ENCODE measurements at places on chromosomes 7 and 10. TPM values are rescaled to one million over a fixed set of nuclear protein-coding genes. Genes with fewer than 3 reads are reported as not detected.

- DNase-seq, result no peak
- H3K36me3 ChIP-seq, result no peaks in the 10 kb centered on the region
- H3K27ac ChIP-seq, result no peak within 1 kb of the TSS
- H3K27me3 ChIP-seq, result peaks cover 7% of the 10 kb centered on the region
- H3K4me1 ChIP-seq, result peaks cover 2% of the 10 kb centered on the region
- no peak within 1 kb of the TSS for H3K4me3 ChIP-seq
Observed at GRCh38 chr10:49610114-49610457, at the start of gene SLC18A3. SLC18A3 (plus strand) TSS chr10:49610310; CDS start chr10:49610741, 431 bp downstream.

DNA sequence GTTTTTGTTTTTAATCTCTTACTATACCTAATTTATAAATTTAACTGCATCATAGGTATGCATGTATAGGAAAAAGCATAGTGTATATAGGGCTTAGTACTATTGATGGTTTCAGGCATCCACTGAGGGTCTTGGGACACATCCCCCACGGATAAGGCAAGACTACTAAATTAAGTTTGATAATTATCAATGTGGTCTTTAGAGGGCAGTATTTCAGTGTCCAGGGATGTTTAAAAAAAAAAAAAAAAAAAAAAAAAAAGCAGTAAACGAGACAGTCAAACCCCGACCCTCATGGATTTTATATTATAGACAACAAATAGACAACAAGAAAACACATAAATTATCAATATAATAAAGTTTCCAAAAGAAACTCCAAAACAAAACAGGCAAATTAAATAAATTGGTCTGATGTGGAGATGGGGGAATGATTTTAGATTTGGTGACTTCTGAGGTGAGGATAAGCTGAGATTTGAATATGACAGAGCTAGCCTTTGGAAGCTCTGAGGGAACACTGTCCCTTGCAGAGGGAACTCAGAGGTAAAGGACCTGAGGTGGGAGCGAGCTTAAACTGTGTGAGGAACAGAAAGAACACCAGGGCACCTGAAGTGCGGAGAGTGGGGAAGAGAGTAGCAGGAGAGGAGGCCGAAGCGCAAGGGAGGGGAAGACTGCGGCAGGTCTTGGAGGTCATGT is 14.8 kb downstream of the ACSM6 start:
- H3K4me1 ChIP-seq, result no peaks in the 10 kb centered on the region
- H3K36me3 ChIP-seq, result no peaks in the 10 kb centered on the region
- no peak for DNase-seq
- H3K4me3 ChIP-seq, result no peak overlapping the region
- no peak overlapping the region for H3K27ac ChIP-seq
- no peaks in the 10 kb centered on the region for H3K27me3 ChIP-seq

DNA sequence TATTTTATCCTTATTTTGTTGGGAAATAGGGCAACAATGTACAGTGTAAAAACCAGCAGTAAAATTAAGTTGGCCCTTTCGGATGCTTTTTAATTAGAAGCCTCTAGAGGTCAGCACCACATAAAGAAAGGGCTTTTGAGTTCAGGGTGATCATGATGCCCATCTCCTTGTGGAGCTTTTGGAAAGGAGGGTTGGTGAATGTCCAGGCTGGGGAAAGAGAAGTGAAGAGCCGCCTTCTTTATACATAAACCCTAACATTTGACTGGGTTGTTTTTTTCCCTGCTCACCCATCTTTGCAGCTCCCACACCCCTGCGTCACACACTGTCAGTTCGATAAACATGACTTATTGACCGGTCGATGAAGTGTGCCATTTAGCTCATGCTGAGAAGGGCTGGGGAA is 29.8 kb downstream of the MTURN start:
- no peak for DNase-seq
- H3K27me3 ChIP-seq, result no peaks in the 10 kb centered on the region
- H3K27ac ChIP-seq, result no peak overlapping the region
- no peak overlapping the region for H3K4me3 ChIP-seq
- peaks cover 24% of the 10 kb centered on the region for H3K4me1 ChIP-seq

GRCh38 chr10:90171014-90171722 is 469.8 kb downstream of the KIF20B start:
- H3K4me3 ChIP-seq, result no peak overlapping the region
- no peak overlapping the region for H3K27ac ChIP-seq
- no peaks in the 10 kb centered on the region for H3K36me3 ChIP-seq
- no peaks in the 10 kb centered on the region for H3K27me3 ChIP-seq

DNA sequence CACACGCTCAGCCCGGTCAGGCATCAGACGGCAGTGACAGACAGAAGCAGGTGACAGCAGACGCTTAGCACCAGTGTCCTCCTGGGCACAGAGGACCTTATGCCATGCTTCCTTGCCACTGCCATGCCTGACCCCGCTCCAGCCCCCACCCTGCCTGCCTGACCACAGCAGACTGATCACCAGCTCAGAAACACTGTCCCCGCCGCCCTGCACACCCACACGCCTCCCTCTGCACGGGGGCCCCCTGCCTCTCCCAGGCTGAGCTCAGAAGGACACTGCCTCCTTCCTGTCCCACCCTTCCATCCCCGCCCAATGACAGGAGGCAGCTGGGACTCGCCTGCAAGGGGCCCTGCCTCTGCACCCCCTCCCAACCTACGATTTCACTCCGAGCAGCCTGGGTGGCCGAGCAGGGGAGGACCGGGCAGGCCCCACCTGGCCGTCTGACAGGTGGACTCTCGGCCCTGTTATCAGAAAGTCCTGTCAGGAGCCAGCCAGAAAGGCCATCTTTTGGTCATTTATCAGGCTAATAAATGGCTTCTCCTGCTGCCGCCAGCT is 183.4 kb downstream of the ELFN1 start:
- no peak for DNase-seq

GRCh38 chr7:127927348-127927696 is 103.9 kb downstream of the LRRC4 start:
- DNase-seq, result no peak
- no peaks in the 10 kb centered on the region for H3K36me3 ChIP-seq
- H3K4me3 ChIP-seq, result no peak overlapping the region
- no peaks in the 10 kb centered on the region for H3K4me1 ChIP-seq
- H3K27me3 ChIP-seq, result no peaks in the 10 kb centered on the region
- no peak overlapping the region for H3K27ac ChIP-seq

DNA sequence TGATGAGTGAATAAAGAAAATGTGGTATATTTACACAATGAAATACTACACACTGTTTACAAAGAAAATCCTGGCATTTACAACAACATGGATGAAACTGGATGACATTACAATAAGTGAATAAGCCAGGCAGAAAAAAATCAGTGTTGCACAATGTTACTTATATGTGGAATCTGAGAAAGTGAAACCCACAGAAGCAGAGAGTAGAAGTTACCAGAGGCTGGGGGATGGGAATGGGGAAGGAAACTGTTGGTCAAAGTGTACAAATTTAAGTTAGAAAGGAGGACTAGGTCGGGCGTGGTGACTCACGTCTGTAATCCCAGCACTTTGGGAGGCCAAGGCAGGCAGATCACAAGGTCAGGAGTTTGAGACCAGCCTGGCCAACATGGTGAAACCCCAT is 538.5 kb upstream of the MKI67 start:
- no peaks in the 10 kb centered on the region for H3K4me1 ChIP-seq
- no peaks in the 10 kb centered on the region for H3K36me3 ChIP-seq
- no peaks in the 10 kb centered on the region for H3K27me3 ChIP-seq

GRCh38 chr7:145151676-145152075 is 315.8 kb upstream of the TPK1 start:
- H3K27ac ChIP-seq, result no peak overlapping the region
- no peaks in the 10 kb centered on the region for H3K4me1 ChIP-seq
- no peak overlapping the region for H3K4me3 ChIP-seq
- no peaks in the 10 kb centered on the region for H3K36me3 ChIP-seq
- no peaks in the 10 kb centered on the region for H3K27me3 ChIP-seq
- DNase-seq, result no peak

DNA sequence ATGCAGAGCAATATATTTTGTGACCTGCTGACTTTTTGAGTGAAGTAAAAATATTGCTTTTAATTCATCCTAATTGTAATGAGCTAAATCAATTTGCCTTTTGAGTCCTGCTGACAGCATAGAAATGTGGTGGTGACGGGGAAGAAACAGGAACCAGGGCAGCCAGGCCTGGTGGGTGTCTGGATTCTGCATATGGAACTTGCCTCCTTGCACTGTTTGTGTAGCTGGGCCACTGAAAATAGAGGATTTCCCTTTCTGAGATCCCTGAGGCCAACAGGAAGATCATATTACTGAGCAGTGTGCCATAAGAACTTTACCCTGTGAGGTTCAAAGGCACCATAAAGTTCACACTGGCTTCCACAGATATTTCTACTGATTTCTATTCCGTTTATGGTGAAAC is 488.4 kb upstream of the AKR1E2 start:
- no peaks in the 10 kb centered on the region for H3K4me1 ChIP-seq
- H3K27ac ChIP-seq, result no peak overlapping the region
- DNase-seq, result no peak
- no peak overlapping the region for H3K4me3 ChIP-seq

DNA sequence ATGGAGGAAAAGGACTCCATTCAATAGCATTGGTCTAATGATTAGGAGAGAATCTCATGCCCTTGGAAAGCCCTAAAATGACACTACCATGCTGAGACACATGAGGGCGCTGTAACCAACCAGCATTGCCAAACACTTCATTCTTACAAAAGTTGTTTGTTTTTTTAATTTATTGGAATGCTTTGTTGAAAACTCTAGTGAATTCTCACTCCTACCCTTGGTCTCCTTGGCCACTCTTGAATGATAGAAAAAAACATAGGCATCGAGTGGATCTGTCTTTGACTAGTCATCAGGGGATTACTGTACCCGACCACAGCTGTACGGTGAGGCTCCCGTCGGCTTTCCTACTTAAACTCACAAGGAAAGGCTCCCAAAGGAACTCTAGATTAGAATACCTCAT is 29.3 kb upstream of the ADD3 start:
- no peaks in the 10 kb centered on the region for H3K36me3 ChIP-seq
- H3K4me1 ChIP-seq, result no peaks in the 10 kb centered on the region

GRCh38 chr7:6159097-6159483 is 113.3 kb downstream of the CYTH3 start:
- DNase-seq, result no peak
- H3K36me3 ChIP-seq, result peaks cover 8% of the 10 kb centered on the region
- H3K27ac ChIP-seq, result no peak overlapping the region
- no peaks in the 10 kb centered on the region for H3K4me1 ChIP-seq
- H3K27me3 ChIP-seq, result no peaks in the 10 kb centered on the region

DNA sequence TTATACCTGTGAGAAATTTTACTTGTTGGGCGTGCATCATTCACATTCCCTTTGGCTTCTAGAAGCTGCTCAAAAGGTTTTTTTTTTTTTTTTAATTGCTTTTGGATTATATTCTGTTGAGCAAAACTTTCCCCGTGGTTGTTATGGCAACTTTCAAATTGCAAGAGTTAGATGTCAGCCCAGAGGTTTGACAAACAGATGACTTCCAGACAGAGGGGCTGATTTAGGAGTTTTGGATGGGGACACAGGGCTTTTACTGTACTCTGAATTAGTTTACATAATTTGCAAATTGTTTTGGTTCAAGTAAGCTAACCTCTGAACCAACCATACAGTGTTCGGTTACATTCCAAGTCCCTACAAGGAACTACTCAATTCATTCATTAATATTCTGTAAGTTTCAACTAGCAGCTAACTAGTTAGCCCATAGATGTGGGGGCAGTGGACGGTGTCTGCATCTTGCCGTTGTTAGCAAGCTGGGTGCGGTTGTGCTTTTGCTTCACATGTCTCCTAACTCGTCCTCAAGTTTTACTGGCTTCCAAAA is 66.4 kb upstream of the JAZF1 start:
- no peak overlapping the region for H3K27ac ChIP-seq
- H3K4me1 ChIP-seq, result no peaks in the 10 kb centered on the region
- DNase-seq, result no peak
- no peaks in the 10 kb centered on the region for H3K36me3 ChIP-seq
- no peaks in the 10 kb centered on the region for H3K27me3 ChIP-seq

- DNase-seq, result no peak
- no peaks in the 10 kb centered on the region for H3K36me3 ChIP-seq
- H3K27me3 ChIP-seq, result no peaks in the 10 kb centered on the region
- peaks cover 22% of the 10 kb centered on the region for H3K4me1 ChIP-seq
- no peak overlapping the region for H3K4me3 ChIP-seq
- no peak overlapping the region for H3K27ac ChIP-seq
Observed at GRCh38 chr7:56083150-56083785, 9.5 kb downstream of the PHKG1 start.

DNA sequence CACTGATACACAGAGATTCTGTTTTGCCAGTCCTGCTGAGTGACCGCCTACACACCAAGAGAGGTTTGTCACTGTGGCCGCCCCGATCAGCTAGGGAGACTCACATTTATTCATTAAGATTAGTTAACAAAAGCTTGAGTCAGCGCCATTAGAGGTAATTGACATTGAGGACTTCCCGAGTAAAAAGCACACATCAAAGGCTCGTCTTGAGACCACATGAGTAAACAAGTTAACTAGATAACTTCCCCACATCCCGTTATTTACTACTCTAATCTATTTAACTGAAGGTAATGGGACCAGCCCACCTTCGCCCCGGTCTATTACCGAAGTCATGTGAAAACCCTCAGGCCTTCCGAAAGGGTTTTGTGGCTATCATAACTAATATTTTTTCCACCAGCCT is 23.0 kb downstream of the SRRM3 start:
- no peaks in the 10 kb centered on the region for H3K4me1 ChIP-seq
- H3K27me3 ChIP-seq, result no peaks in the 10 kb centered on the region
- no peak overlapping the region for H3K4me3 ChIP-seq
- H3K27ac ChIP-seq, result no peak overlapping the region

DNA sequence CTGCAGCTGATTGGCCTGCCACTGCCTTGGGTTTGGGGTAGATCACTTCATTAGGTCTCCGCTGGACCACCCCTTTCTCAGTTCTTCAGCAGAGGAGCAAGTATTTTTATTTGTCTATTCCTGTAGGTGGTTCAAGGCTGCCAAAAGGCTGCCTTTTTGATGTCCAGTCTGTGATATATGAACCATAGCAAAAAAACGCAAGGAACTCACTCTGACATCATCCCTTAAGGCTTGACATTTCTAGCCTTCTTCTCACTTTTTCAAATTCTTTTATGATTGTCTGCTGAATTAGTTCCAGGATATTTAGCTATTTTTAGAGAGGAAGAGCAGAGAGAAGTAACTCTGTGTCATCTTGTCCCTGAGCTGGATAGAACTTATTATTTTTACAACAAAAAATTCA is 269.2 kb downstream of the BAMBI start:
- DNase-seq, result no peak
- H3K36me3 ChIP-seq, result no peaks in the 10 kb centered on the region
- no peak overlapping the region for H3K4me3 ChIP-seq
- no peak overlapping the region for H3K27ac ChIP-seq

Gene CYP2E1
- total RNA-seq, result 3.4 TPM

Gene FGL2
- 62.1 TPM for total RNA-seq

Gene SGCE
- 107 TPM for total RNA-seq

Gene WDFY4
- 5.8 TPM for total RNA-seq

Gene HACD1
- total RNA-seq, result 13.1 TPM

Gene TSC22D4
- 17.0 TPM for total RNA-seq

Gene HEPACAM2
- total RNA-seq, result 4.4 TPM

All from breast epithelium (tissue), 4 donors.